ENCODE measurements at places on chromosomes 11 and 22.

- no peak for DNase-seq
Measured at GRCh38 chr11:125931116-125931515, 14.7 kb upstream of the VSIG10L2 start.

- DNase-seq, result no peak
Measured at GRCh38 chr11:1303126-1303821, 6.2 kb downstream of the TOLLIP start.

DNA sequence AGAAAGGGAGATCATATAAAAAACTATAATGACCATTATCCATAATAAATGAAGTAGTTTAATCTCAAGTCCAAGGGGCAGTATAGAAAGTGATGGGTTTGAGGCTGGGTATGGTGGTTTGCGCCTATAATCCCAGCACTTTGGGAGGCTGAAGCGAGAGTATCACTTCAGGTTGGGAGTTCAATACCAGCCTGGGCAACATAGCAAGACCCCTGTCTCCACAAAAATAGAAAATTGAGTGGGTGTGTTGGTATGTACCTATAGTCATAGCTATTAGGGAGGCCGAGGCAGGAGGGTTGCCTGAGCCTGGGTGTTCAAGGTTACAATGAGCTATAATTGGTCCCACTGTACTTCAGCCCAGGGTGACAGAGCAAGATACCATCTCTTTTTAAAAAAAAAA, 23.9 kb downstream of the MED17 start:
- DNase-seq, result no peak

DNA sequence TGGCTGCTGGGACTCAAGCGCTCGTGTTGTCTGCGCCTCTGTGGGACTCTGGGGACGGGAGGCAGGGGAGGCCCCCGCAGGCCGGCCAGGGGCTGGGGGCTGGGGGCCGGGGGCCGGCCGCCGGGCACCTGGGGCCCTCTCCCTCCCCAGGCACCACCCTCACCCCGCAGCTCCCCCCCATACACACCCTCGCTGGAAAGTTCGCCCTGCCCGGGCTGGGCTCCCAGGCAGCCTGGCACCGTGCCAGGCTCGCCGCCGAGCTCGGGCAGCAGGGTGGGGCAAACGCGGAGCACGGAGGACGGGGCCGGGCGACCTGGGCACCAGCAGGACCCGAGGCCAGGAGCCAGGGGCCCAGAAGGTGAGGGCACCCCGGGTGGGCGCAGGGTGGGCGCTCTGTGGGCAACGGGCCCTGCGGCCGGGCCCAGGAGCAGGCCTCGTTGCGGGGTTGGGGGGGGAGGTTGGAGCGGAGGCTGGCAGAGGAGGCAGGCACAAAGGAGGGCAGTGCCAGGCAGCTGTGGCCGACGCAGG, 76.7 kb upstream of the WNT7B start:
- no peak for DNase-seq

DNA sequence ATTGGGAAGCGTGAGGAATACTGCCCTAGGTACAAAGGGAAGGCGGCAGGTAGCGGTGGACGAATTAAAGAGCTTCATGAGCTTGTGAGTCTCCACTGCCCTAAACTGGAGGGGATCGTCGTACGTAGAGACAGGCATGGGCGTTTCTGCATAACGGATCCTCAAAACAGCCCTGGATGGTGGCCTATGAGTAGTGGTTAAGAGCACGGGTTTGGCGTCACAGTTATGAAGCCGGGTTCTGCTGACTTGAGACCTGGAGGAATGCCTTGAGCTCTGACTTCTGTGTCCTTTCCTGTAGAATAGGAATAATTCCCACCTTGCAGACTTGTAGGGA, 335 bp downstream of the TMEM138 start:
- no peak for DNase-seq

GRCh38 chr22:22616636-22617035, 27.8 kb upstream of the GGTLC2 start:
- no peak for DNase-seq

DNA sequence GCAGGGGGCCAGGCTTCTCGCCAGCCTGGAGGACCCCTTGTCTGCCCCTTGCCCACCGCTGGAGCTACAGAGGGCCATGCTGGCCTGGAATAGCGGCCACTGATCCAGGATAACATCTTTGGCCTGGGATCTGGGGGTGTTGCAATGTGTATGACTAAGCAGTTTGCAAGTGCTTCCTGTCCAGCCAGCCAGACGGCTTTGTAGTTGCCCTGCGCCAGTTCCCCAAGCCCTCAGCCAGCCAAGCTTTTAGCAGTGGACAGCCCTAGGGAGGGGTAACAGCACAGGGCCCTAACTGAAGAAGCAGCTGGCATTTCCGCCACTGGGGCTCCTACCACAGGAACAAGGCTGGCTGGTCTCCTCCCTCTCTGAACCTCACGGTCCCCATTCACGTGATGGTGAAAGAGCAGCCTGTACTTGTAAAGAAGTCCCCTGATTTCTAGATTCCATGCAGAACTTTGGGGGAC, 32.1 kb downstream of the UQCR10 start:
- no peak for DNase-seq

DNA sequence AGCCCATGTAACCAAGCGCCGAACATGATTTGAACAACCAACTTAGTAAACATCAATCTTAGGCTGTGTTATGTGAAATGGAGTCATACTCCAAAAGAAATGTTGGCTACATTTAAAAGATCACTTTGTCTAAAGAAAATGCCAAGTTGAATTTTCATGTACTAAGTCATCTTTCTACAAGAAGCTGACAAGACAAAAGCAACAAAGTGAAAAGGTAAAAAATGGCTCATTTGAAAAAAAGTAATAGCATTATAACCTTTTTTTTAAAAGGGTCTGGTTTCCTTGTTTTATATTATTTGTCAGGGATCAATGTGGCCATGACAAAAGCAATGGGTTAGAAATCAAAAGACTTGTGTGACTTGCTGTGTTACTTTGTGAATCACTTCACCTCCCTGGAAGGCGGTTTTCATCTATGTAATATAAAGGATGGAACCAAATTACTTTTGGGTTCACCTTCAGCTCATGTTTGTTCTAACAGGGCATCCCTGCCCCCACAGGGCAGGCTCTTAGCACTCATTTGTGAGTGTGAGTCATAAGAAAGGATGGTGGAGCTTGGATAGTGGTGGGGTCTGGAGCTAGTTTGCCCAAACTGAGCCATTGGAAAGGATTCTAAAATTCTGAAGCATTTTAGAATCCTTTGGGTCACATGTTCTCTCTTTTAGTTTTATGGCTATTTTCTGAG, 131.9 kb upstream of the MTMR2 start:
- DNase-seq, result no peak

DNA sequence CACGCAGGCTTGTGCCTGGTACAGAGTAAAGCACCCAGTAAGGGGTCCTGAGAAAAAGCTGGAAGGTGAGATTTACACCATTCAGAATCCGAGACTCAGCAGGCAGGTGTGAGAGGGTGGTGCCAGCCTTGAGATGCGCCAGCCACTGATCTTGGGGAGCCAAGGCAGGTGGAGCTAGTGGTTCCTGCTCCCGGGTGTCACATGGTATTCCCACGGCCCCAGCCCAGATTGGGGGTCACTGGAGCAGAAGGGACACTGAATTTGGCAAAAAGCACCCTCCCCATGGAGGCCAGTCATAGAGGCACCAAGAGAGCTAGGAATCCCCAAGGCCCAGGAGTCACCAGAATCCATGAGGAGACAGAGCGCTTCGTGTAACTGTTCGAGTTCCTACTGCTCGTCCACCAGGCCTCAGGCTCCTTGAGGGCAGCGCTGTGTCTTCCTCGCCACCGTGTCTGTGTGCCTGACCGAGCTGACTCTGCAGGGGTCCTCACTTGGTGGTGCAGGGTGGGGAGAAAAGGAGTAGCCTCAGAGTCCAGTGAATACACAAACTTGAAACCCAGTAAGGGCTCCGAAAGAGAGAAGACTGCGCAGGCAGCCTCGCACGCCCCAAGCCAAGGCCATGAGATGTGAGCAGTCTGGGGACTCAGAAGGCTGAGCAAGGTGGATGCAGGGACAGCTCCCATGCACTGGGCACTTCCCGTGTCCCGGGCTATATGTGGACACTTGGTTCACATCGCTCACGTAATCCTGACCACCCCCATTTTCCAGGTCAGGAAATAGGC, 28.2 kb downstream of the TOM1 start:
- DNase-seq, result no peak

- no peak for DNase-seq
Measured at GRCh38 chr11:130710021-130710420, 206.3 kb downstream of the SNX19 start.

DNA sequence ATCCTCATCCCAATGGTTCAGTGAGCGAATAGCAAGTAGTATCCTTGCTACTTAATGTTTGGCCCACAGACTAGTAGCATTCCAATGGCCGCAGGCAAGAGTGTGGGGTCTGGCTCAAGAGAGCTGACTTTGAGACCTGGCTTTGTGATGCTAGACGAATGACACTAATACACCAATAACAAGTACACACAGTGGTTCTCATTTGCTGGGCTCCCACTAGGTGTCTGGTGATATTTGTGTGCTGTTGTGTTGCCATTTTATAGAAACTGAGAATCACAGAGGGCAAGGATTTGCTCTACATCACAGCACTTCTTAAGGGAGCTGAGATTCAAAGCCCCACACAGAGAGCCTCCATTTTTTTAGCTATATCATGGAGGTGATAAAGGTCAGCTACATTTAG, 351.2 kb downstream of the TENM4 start:
- DNase-seq, result no peak

All from activated T-helper 1 cell treated with anti-CD3 and anti-CD28 coated beads, Interleukin-2, amount 50 U/mL, for 16 hours (primary cell).